ENCODE measurements at places on chromosomes 1 and 21.

- no peak for DNase-seq
Measured at GRCh38 chr1:57380923-57381322, 42.9 kb downstream of the DAB1 start.

- DNase-seq, result peak; percentile 39
Measured at GRCh38 chr1:151989211-151989862, 4.3 kb downstream of the S100A10 start.

DNA sequence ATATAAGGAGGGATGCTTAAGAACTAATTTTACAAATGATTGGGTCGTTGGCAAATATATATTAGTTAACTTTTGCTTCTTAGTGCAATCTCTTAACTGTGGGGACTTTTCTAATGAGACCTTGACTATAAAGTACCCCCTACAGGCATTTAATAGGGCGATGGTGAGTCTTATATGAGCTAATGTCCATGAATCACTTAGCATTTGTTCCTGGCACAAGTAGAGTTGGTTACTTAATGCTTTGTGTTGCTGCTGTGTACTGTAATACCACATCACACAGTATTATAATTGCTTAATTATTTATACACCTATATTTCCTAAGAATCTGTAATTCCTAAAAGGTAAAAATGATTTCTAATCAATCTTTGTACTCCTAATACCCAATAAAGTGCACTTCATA is 25.3 kb upstream of the TMCO1 start:
- no peak for DNase-seq

- DNase-seq, result no peak
Measured at GRCh38 chr1:10253755-10254154, 43.4 kb downstream of the KIF1B start.

- no peak for DNase-seq
Measured at GRCh38 chr21:24897883-24898282, 709.4 kb downstream of the MRPL39 start.

GRCh38 chr1:55118651-55119329 is 79.4 kb downstream of the PCSK9 start:
- DNase-seq, result no peak

DNA sequence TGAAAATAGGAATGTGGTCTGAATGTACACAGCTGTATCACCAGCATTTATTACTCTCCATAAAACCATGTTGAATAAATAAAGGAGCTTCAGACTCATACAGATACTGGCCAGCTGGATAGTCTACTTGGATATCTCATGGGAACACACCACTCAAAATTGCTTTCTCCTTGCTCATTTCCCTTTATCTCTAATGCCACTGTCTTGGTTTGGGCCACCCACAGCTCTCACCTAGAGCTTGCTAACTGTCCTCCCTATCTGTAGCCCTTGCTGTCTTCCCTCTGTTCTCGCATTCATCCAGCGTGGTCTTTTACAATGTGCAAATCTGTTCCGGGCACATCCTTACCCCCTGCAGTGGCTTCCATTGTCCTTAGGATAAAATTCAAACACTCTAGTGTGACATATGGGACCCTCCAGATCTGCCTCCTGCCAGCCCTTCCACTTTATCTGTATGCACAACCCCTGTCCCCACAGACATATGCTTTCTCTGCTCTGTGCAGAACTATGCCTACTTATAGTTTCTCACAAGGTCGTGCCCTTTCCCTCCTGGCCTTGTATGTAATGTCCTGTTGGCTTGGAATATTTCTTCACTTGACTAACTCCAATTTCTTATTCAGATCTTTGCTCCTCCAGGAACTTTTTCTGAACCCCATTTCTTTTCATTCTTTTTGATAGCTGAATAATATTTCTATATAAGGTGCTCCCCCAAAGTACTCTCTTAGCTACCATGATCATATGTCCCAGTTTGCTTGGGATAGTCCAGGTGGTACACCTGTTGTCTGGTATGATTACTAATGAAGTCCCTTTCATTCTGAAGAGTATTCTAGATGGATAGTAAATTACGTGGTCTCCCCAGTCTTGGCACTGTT is 2.9 kb downstream of the FLVCR1 start:
- DNase-seq, result no peak

GRCh38 chr1:111833334-111833733 is 77.6 kb downstream of the DDX20 start:
- no peak for DNase-seq

DNA sequence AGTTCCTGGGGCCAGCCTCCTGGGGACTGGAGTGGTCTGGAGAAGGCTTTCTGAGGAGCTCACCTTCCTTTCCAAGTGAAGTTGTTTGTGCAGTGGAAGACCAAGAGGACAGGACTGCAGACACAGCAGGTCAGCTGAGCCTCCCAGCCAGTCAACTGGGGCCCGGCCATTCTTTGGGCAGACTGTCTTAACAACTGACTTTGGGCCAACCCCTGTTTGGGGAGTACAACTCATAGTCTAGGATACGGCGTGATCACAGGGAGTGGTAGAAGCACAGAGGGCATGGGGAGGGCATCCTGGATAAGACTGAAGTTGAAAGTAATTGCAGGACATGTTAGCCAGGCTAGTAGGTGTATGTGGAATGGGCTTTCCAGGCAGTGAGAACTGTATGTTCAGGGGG is 50.3 kb downstream of the PGM1 start:
- DNase-seq, result no peak

DNA sequence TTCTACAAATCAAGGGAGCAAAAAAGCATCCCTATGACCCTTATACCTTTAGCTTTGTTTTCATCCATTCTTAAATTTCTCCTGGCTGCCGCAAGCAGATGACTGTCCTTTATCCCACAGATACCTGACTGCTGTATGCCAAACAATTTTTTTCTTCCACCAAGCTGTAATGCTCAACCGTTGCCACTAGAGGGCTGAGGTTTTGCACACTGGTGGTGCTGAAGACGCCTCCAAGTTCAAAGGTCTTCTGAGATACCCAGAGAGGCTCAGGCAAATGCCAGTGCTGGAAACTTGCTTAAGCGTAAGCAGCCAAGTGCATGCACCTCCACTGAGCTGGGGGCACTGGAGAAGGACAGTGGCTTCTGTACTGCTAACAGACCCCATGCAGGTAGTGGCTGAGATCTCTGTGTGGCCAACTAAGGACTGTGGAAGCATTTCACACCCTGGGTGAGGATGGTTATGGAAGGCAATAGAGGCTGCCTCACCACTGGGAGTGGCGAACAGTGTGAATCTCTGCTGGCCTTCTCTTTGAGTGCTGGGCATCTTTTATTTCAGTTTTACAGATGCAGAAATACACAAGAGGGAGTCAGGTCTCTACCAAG is 28.5 kb downstream of the CNIH3 start:
- DNase-seq, result peak; percentile 49

GRCh38 chr1:20956272-20956671 is 169.2 kb upstream of the HP1BP3 start:
- no peak for DNase-seq

DNA sequence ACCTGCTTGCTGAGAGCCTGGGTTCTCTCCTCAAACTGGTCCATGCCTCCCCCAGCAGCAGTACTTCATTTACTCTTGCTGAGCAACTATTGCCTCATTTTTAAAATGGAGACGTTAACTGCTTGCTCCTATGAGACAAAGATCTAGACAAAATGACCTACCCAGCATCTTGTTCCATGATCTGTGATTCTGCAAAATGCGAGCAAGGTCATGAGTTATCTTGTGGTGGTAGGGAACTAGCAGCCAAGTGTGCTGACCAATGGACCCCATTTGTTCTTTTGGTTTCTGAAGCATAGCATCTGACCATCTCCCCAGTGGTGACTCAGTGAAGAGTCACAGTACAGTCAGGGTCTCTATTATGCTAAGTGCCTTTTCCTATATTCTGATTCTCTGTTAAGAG is 40.4 kb downstream of the TBX15 start:
- DNase-seq, result no peak
